ENCODE measurements at places on chromosomes 4 and X. TPM values are rescaled to one million over a fixed set of nuclear protein-coding genes. Genes with fewer than 3 reads are reported as not detected.

- DNase-seq = no peak
Measured at GRCh38 chr4:31548823-31549222, 828.7 kb downstream of the PCDH7 start.

GRCh38 chr4:8856835-8857621 lies 14.6 kb downstream of the HMX1 start:
- no peak for DNase-seq

DNA sequence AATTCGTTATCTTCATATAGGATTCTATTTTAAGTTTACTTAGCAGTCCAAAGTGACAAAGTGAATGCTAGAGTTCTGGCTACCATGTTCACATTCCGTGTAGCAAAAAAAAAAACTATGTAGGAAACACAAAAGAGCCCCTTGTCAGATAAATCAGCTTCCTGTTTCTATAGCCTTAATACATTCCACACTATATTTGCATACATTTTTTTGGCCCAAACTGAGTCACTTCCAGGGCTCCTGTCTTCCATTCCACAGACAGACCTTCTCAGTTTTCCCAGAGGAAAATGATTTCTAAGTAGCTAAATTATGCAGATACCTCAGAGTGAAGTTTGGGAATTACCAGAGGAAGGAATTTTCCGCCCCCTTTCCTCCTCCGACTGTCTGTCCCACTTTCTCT lies 841.9 kb upstream of the HS3ST1 start:
- no peak for DNase-seq

DNA sequence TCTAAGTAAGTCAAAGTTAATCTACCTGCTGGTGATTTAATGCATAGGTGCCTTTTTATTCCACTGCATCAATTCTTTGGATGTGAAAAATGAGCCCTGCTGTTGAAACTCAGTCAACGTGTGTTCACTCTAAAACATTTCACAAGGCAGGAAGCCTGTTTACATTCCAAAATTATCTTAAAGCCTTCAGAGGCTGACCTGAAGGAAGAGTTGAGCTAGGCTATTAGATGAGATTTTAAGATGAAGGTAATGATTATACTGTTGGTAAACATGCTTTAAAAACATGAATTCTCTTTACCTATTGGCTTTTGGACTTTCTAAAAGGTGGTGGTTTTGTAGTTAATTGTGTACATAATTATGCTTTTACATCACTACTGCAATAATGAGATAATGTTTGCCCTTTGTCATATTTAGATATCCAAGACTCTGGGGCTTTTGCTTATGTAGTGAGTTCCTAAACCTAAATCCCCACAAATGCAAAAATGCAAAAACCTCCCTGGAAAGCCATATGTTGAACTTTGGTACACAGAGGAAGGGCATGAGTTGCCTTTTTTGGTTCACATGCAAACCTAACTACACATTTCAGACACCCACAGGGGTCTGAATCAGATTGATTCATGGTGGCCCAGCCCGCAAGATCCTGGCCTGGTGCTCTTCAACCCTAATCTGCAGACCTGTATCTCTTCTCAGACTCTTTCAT lies 92.3 kb downstream of the KLHL8 start:
- no peak for DNase-seq

DNA sequence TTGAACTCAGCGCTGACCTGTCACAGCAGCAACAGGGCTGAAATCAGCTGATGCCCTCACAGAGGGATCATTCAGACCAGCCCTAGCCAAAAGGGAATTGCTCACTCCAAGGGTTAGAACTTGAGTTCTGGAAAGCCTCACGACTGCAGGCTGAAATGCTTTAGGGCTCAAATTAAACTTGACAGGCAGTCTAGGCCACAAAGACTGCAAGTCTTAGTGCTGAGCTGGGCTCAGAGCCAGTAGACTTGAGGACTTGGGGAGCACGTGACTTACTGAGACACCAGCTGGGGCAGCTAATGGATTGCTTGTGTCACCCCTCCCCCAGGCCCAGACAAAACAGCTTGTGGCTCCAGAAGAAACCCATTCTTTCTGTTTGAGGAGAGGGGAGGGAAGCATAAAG lies 119.0 kb upstream of the SLC6A14 start:
- no peak for DNase-seq

DNA sequence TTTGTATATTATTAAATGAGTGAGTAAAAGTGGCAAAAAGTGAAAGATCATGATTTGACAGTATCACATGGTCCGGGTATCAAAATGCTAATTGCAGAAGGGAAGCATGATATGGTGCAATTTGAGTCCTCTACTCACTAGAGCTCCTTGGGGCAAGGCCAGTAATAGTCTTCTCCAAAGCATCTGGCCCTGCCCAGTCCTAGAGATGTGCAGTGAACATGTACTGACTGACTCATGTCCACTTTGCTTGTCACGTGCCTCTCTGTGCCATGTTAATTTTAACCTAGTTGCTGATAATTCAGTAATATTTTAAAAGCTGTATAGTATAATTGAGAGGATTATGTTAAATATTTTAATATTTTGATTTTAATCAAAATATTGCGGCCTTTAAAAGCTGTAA lies 54.6 kb upstream of the TENM3 start:
- no peak for DNase-seq

DNA sequence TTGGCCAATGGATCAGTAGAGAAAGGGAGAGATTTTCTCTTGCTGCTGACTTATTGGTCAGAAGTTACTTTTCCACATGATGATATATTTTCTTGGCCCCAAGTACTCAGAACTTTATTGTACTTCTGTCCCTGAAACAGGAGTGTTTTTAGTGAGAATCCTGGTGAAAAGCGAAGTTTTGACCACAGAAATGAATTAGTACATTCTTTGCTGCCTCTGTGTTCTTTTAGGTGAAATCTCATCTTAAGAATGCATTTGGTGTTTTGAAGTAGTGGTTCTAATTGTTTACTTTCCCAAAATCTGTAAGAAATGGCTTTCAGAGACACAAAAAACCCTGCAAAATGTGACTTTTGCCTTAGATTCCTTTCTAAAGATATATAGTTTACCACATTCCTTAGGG lies 240.4 kb downstream of the FRMPD4 start:
- no peak for DNase-seq

DNA sequence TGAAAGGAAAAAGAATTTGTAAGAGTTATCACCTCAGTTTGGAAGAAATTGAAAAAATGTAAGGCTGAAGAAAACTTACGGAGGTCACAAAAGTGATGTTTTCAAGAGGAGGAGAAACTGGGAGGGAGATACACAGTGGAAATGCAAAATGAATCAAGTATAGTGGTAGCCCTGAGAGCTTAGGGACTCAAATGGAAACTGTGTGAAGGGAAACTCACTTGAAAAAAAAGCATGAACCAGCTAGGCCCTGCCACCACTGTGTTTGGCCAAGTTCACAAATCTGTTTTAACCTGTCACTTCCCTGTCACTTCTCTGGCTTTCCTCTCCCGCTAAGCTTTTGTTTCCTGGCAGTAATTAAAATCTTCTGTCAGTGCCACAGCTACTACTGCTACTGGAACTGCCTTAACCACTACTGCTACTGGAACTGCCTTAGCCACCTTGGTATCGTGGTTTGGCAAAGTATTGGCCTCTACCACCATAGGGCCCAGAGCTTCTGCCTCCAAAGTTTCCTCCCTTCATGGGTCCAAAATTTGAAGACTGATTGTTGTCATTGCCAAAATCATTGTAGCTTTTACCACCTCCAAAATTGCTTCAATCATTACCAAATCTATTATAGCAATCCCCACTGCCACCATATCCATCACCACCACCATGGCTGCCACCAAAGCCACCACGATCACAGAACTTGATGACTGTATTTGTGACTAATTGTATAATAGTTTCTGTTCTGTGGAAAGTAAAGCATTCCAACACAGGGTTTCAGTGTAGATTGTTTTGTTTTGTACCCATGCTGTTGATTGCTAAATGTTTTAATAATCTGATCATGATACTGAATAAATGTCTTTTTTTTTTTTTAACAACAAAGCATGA lies 41.5 kb downstream of the SMARCA5 start:
- DNase-seq = no peak

- DNase-seq = no peak
Measured at GRCh38 chr4:153722036-153722435, 37.8 kb downstream of the RNF175 start.

DNA sequence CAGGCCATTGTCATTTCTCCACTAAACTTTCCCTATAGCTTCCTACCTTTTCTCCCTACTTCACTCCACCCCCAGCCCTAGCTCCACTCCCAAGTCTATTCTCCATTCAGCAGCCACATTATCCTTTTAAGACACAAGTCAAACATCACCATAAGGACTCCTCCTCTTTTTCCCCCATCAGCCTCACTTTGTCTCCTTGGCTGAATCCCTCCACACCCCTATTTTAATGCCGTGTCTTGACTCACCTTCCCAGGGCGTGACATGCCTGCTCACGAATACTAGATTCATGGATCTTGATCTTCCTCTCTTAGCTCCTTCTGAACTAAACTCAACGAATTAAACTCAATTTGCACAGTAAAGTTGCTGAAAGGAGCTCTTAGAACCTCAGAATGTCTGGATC lies 281.9 kb downstream of the PTTG2 start:
- no peak for DNase-seq

DNA sequence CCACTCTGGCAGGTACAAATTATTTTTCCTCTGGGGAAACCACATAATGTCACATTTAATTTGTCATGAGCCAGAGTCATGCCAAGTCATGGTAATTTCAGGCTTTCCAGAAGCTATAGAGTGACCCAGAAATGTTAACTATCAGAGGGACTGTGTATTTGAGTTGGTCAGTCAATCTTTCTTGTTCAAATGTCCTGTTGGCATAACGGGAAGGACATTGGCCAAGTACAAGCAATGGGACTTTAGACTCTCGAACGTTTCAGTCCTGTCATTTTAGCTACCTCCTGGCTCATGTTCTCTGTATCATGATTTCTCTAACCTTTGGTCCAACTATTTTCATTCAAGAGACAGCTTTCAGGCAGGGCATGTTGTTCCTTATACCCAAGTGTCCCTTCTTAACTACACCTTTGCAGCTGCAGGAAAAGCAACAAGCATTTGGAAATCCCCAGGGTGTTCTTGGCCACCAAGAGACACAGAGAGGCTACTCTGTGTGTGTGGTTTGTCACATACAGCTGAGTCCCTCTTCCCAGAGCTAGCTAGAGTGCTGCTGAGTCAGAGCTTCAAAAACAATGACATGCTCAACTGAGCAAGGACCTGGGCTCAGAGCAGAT lies 142.6 kb downstream of the EGF start:
- DNase-seq = no peak

DNA sequence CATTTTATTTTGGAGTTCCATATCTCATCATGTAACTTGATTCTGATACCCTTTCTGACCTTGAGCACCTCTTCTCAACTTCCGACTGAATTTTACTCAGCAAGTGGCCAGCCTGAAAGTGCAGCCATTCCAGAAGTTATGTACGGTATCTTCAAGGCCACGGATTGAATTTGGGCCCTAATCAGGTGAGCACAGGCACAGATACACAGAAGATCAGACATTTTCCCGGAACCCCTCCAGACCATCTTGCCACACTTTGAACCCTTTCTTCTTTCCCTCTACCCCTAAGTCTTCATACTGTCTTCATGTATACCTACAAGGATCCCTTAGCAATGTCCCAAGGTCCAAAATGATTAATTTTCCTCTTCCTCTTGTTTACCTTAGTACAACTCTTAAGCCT lies 108.2 kb downstream of the FNIP2 start:
- DNase-seq = no peak

Gene NEIL3
- total RNA-seq = 0.25 TPM

Gene GJB1
- total RNA-seq = 58.6 TPM

Gene SPARCL1
- 19.6 TPM for total RNA-seq

Gene RHOXF2B
- not detected for total RNA-seq
